ENCODE measurements at places on chromosomes 2 and 18.

DNA sequence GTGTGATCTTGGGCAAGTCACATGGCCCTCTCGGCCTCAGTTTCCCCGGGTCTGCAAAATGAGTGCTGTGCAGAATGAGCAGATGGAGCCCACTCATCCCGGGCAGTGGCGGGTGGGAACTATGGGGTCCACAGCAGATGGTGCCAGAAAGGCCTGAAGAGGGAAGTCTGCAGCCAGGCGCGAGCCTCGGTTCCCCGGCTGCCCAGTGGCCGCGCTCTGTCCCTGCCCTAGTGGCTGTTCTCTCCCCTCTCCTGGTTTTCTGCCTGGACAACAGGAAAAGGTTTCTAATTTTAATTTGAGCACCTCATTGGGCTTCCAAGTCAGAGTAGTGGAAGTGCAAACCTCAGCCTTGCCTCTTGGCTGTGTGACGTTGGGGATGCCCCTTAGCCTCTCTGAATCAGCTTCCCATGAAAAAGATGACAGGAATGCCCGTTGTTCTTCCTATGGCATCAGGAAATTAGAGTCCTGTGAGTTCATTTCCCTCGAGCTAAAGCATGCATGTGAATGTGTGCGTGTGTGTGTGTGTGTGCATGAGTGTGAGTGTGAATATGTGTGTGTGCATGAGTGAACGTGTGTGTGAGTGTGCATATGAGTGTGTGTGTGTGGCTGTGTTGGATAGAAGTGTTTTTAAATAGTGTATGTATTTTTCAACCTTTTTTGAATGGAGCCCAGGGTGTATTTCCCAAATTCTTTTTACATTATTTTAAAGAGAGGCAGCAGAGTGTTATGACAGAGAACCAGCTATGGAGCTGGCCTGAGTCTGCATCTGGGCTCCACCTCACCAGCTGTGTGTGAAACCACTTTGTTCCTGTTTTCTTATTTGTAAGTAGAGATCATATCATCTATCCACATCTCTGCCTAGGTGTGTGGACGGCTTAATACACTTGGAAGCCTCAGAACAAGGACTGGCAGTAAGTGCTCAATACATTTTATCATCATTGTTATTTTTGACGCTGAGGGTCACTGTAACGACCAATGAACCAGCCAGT is 41.3 kb downstream of the RRM2 start:
- no peak for DNase-seq

DNA sequence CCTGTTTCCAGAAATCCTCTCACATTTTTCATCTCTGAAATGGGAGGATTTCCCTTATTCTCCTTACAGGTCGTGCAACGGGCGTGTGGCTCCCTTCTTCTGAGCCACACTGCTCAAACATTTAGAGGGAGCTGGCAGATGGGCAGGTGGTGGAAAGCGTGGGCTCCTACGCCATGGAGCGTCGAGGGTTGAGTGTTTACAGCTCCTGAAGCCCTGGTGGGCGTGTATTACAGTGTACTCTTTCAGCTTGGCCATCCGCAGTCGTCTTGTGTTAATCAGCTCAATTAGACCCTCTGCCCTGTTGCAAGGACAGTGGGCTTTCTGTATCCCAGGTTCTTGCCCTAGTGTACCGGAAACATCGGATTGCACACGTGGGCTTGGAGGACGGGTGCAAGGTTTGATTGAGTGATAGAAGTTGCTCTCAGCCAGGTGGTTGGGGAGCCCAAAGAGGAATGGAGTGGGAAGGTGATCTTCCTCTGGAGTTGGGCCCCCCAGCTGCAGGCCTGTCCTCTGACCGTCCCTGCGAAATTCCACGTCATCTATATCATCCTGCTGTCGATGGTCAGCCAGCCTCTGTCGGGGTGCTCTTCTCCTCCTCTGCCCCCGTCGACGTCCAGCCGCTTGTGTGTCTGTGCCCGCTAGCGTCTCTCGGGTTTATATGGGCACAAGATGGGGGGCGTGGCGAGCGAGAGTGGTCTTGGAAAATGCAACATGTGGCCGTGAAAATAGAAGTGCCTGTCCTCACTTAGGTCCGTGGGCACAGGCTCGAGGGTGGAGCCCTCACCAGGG is 120.3 kb upstream of the DSEL start:
- DNase-seq: no peak

- DNase-seq: no peak
These were observed 164.9 kb downstream of the BABAM2 start for GRCh38 chr2:28055325-28055970.

DNA sequence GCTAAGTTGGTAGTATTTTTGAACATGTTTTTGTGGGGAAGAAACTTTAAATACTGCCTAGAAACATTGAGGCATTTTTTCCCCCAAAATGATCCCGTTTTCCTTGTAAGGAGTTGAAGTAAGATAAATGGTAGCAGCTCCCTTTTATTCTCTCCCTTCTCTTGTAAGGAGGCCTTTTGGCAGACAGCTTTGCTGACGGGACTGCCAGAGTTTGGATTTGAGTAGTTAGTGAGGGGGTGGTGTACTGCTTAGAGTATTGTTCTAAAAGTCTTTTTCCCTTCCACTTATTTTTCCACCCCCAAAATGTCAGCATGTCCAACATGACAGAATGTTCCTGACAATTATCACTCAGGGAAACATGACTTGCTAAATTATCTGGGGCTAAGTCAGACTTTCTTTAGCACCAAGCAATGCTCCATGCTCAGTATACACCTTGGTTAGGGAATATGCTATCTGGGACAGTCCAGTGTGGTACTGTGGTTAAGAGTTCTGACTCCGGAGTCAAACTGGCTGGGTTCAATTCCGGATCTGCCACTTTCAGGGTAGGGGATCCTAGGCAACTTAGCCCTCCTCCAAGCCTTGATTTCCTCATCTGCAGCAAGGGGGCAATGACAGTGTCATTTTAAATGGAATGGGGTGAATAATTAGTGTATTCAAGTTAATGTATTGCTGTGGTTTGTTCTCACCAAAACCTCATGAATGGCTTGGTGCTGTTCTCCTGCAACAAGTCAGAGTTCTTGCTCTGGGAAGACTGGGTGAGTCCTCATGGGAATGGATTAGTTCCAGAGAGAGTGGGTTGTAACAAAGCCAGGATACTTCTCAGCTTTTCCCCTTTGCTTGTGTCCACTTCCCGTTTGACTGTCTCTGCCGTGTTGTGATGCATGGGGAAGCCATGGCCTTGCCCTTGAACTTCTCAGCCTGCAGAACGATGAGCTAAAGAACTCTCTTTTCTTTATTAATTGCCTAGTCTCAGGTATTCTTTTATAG is 116.2 kb downstream of the TANC1 start:
- DNase-seq: peak; percentile 63

DNA sequence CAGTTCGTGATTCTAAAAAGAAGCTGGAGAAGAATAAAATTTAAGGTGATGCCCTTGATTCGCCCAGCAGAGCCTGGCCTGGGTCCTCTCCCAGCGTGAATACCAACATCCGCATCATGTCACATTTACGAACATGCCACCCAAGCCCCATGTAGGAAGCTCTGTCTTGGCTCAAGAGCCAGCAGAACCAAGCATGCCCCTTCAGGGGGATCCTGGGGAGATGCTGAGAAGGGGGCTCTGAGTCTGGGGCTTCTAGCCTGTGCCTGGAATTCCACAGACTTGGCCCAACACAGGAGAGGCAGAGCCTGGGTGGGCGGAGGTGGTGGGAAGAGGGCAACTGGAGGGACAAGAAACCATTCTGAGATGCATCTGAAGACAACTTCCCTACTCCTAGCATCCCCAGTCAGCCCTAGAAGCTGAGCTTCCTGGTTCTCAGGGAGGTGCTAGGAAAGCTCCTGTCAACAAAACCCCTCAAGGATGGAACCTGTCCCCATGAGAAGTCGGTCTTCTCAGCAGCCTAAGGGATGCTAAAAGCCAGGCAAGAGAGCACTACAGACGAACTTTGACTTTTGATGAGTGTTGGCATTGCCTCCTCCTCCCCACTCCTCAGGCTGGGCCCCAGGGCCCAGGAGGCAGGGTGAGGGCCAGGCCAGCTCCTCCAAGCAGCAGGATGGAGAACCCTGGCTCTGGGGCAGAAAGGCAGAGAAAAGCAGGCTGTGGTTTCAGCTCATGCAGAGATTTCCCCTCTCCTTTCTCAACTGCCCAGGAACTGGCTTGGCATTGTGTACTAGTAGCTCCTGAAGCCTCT is 57.9 kb downstream of the POLR1A start:
- no peak for DNase-seq

DNA sequence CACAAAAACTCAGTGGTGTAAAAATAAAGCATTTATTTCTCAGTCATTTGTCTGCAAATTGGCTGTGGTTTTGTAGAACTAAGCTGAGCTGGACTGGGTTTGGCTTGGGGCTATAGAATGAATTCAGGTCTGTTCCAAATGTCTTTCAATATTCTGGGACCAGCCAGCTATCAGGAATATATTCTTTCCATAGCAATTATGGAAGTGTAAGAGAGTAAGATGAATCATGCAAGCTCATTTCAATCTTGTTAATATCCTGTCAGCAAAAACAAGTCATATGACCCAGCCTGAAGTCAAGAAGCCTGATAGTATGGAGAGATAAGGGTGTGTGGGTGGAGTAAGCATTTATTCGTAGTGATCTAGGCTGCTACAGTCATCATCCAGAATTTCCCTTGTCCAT is 481.0 kb upstream of the CDH2 start:
- peak; percentile 3 for DNase-seq

GRCh38 chr2:178787934-178788333 is 19.3 kb downstream of the TTN start:
- DNase-seq: no peak

DNA sequence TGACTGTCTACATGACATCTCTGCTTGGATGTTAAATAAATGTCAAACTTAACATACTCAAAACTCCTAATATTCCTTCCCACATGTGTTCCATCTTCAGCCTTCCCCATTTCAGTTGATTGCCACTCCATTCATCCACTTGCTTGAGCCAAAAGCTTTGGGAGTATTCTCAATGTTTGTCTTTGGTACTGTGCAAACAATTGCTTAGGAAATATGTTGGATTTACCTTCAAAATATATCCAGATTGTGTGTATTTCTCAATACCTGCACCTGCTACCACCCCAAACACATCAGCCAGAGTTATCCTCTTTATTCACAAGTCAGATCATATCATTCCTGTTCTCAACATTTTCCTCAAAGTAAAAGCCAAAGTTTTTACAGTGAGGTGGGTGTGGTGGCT is 350.3 kb upstream of the FAM98A start:
- no peak for DNase-seq

DNA sequence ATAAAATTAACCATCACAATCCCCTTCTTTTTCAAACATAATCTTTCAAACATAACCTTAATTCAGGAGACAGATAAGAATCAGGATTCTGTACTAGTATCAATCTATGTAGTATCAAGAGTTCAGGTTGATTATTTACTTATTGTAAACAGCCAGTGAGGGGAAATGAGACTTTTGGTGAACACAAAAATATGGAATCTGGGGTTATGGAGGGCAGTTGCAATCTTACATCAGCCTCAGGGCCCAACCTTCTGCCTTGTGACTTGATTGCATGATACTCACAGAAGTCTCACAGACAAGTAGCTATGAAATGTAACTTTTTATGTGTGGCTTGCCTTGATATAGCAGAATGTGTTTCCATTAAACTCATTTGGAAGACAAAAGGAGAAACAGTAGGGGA is 262.7 kb upstream of the THSD7B start:
- DNase-seq: no peak

DNA sequence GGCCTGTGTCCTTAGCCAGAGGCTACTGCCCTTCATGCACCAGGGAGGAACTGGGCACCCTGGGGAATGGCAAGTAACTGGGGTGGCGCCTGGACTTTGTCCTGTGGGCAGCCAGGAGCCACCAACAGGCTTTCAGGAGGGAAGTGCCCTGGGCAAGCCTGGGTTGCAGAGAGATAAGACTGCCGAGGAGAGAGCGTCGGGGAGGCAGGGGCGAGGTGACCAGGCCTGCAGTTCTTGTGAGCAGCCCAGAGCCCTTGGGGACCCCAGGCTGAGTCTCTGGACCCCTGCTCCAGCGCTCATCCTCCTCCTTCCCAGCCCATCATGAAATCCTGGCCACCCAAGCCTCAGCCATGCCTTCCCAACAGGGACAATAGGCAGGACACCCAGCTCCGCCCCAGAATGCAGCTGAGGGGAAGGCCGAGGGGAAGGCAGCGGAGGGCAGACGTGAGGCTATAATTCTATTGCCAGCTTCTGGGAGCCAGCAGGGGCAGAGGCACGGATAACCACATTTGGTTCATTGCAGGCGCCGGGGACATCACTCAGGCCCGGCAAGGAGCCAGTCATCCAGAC is 25.1 kb downstream of the ADRA2B start:
- DNase-seq: no peak

DNA sequence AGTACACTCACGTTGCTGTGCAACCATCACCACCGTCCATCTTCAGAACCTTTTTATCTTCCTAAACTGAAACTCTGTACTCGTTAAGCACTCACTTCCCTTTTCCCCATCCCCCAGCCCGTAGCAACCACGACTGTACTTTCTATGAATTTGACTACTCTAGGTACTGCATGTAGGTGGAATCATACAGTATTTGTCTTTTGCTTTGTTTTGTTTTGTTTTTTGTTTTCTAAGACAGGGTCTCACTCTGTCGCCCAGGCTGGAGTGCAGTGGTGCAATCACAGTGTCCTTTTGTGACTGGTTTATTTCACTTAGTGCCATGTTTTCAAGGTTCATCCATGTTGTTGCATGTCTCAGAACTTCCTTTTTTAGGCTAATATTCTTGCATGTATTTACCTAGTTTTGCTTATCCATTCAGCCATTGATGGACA is 7.0 kb upstream of the TYMS start:
- DNase-seq: no peak

- DNase-seq: no peak
These were observed 41.1 kb upstream of the ARL5A start for GRCh38 chr2:151869291-151869690.

DNA sequence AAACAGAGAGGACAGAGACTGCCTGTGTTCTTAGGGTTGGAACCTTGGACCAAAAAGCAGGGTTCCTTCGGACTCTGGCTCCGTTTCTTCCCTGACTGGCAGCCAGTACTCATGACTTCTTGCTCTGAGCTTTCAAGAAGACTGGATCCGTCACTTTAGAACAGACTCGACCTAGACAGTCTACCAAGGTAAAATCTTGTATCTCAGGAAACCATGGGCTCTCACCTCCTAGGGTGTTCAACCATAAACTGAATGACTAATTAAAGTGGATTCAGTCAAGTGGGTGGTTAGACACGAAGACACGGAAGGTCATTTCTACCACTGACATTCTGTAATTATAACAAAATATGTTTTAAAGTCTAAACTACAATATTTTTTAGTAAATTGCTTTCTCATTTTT is 153.8 kb upstream of the SLC39A10 start:
- DNase-seq: no peak

DNA sequence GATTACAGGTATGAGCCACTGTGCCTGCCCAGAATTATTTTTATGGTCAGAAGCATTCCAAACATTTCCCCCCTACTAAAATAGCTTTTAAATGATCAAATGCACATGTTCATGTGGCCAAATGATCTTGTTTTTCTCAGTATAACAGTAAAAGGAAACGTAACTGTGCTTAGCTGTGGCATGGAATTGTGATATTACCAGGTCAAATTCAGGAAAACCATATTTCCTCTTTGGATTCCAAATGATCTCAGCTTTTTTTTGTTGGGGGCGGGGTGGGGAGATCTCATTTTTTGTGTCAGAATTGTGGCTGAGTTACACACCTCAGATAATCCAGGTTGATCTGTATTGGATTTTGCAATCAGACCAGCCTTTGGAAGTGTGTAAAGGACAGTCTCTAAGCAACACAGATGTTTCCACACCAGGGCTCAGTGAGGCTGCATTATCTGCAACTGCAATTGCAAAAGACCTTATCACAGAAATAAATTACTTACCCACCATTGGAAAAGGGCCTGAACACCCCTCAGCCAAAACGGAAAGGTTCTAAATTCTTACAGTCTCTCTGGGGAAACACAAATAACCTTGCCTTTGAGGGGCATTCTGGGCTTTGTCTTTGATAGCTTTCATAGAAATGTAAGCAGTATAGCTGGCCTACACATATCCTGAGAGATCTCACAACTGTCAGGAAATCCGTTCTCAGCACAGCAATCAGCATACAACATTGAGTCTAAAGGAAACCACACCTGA is 8.4 kb downstream of the CASP10 start:
- no peak for DNase-seq
